Central memory CD8-positive, alpha-beta T cell (primary cell): ENCODE measurements at places on chromosomes 4 and X.

DNA sequence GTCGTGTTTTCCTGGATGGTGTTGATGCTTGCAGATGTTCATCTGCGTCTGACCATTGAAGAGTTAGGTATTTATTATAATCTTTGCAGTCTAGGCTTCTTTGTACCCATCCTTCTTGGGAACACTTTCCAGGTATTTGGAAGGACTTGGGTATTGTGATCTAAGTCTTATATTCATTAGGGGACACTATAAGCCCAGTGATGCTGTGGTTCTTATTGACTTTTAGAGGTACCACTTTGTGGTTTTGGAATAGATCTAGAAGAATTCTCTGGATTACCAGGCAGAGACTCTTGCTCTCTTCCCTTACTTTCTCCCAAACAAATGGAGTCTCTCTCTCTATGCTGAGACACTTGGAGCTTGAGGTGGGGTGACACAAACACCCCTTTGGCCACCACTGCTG, 41.6 kb downstream of the AFM start:
- no peaks in the 10 kb centered on the region for H3K4me1 ChIP-seq
- no peaks in the 10 kb centered on the region for H3K36me3 ChIP-seq
- H3K27ac ChIP-seq: no peak overlapping the region
- H3K27me3 ChIP-seq: no peaks in the 10 kb centered on the region

DNA sequence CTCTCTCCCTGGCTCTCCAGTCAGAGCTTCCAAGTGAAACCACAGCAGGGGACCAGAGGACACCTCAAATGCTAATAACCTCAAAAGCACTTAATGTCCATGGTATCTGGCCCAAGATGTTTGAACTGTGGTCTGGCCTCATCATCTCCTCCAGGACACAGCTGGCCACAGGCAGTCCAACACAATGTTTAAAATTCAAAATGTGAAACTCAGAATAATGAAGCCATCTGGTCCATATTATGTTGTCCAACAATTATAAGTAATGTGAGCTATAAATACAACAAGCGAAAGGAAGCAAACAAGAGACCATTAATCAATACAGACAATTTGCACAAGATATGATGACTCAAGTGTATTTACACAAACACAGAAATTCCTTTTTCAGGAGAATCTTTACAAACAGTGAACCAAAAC, 90.7 kb upstream of the S100G start:
- H3K36me3 ChIP-seq: no peaks in the 10 kb centered on the region
- no peaks in the 10 kb centered on the region for H3K27me3 ChIP-seq
- no peaks in the 10 kb centered on the region for H3K4me1 ChIP-seq
- H3K27ac ChIP-seq: no peak overlapping the region
- DNase-seq: no peak
- H3K4me3 ChIP-seq: no peak overlapping the region

GRCh38 chr4:26524011-26524410, 33.7 kb upstream of the CCKAR start:
- H3K4me1 ChIP-seq: no peaks in the 10 kb centered on the region
- no peak overlapping the region for H3K4me3 ChIP-seq
- no peak for DNase-seq
- no peak overlapping the region for H3K27ac ChIP-seq
- H3K27me3 ChIP-seq: peaks cover 29% of the 10 kb centered on the region

- no peak overlapping the region for H3K27ac ChIP-seq
- no peak overlapping the region for H3K4me3 ChIP-seq
- no peaks in the 10 kb centered on the region for H3K36me3 ChIP-seq
Measured at GRCh38 chr4:79865201-79865597, 207.8 kb downstream of the ANTXR2 start.

DNA sequence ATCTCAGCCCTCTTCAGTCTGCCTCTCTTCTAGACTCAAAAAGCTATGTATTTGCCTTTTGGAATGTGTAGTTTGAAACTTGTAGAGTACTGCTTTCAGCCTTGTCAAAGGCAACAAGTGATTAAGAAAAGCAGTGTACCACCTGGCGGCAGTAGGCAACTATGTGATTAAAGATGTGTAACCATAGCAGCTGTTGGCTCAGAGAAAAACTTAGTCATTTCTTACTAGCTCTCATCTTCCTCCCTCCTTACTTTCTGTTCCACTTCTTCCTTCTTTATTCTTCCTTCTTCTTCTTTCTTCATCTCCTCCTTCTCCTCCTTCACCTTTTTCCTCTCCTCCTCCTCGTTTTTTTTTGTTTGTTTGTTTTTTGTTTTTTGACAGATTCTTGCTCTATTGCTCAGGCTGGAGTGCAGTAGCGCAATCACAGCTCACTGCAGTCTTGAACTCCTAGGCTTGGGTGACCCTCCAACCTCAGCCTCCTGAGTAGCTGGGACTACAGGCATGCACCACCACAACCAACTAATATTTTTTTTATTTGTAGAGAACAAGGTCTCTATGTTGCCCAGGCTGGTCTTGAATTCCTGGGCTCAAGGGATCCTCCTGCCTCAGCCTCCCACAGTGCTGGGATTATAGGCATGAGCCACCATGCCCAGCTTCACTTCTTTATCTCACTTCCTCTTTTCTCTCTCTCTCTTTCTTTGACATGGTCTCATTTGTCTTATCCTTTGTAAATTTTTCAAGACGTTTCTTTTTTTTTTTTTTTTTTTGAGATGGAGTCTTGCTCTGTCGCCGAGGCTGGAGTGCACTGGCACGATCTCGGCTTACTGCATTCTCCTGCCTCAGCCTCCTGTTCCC, 32.6 kb downstream of the ABHD18 start:
- H3K4me1 ChIP-seq: peaks cover 23% of the 10 kb centered on the region
- H3K27me3 ChIP-seq: no peaks in the 10 kb centered on the region
- no peak overlapping the region for H3K4me3 ChIP-seq
- H3K27ac ChIP-seq: no peak overlapping the region
- peaks cover 11% of the 10 kb centered on the region for H3K36me3 ChIP-seq
- DNase-seq: no peak

- no peak overlapping the region for H3K27ac ChIP-seq
- DNase-seq: no peak
- no peaks in the 10 kb centered on the region for H3K36me3 ChIP-seq
- H3K4me3 ChIP-seq: no peak overlapping the region
- H3K27me3 ChIP-seq: peaks cover 47% of the 10 kb centered on the region
Measured at GRCh38 chr4:57091657-57092162, 18.5 kb downstream of the IGFBP7 start.

- H3K4me3 ChIP-seq: no peak overlapping the region
- no peak for DNase-seq
- peaks cover 16% of the 10 kb centered on the region for H3K36me3 ChIP-seq
- peak overlapping the region; percentile 62 for H3K27ac ChIP-seq
- peaks cover 44% of the 10 kb centered on the region for H3K4me1 ChIP-seq
- no peaks in the 10 kb centered on the region for H3K27me3 ChIP-seq
Measured at GRCh38 chrX:45070116-45071007, 130.3 kb downstream of the DIPK2B start.

DNA sequence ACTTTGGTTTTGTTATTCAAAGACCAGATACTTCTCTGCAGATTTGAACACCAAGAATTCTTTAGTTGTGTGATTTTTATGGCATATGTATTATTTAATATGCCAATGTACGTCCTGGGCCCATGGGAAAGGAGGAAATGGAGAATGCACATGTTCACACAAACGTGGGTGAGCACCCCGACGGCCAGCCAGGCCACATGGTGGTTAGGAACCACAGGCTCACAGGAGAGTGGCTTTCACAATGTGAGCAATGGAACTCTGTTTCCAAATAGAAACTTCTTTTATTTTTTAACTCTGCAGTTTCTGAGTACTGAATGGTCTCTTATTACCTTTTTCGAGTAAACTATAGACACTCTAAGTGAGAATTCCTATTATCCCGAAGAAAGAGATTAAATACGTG, 58.0 kb upstream of the UNC5C start:
- DNase-seq: no peak
- H3K27ac ChIP-seq: no peak overlapping the region
- no peaks in the 10 kb centered on the region for H3K4me1 ChIP-seq
- no peak overlapping the region for H3K4me3 ChIP-seq

DNA sequence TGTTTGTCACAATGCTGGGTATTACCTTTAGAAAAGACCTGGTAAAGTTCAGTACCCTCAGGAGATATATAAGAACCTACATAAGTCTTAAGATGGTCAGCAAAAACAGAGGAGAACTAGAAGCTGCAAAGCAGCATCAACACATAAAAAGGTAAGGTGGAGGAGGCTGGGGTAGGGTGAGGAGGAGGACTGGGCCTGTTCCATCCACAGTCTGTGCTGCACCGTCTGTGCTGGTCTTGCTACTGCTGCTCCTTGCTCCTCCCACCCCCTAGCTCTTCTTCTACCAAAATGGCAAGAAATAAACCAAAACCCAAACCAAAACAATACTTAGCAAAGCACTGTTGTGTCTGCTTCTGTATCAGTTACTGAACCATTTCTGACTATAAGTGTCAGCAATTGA, 102.2 kb downstream of the CDS1 start:
- H3K27ac ChIP-seq: no peak overlapping the region
- H3K27me3 ChIP-seq: no peaks in the 10 kb centered on the region
- no peaks in the 10 kb centered on the region for H3K4me1 ChIP-seq
- DNase-seq: no peak

GRCh38 chr4:173852775-173853174, 322.7 kb upstream of the HAND2 start:
- no peak overlapping the region for H3K27ac ChIP-seq
- H3K4me3 ChIP-seq: no peak overlapping the region
- H3K36me3 ChIP-seq: no peaks in the 10 kb centered on the region
- no peaks in the 10 kb centered on the region for H3K4me1 ChIP-seq
- no peaks in the 10 kb centered on the region for H3K27me3 ChIP-seq
- DNase-seq: no peak

DNA sequence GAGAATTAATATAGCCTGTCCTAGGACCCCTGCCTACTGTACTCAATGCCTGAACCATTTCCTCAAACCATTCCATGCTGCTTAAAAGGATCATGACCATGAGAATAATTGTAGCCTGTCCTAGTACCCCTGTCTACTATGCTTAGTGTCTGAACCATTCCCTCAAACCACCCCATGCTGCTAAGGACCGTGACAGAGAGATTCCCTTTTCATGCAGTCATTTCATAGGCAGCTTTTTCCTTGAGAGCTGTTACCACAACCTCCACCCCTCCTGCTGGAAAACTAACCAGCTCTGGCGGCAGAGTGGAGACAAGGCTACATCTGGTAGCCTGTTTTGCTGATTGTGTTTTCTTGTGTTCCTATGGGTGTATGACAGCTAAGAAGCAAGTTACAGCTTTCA, 174.9 kb upstream of the SMARCAD1 start:
- H3K4me3 ChIP-seq: no peak overlapping the region
- H3K27me3 ChIP-seq: no peaks in the 10 kb centered on the region
- no peaks in the 10 kb centered on the region for H3K36me3 ChIP-seq
- H3K4me1 ChIP-seq: no peaks in the 10 kb centered on the region

- H3K4me3 ChIP-seq: no peak overlapping the region
- no peaks in the 10 kb centered on the region for H3K36me3 ChIP-seq
- no peaks in the 10 kb centered on the region for H3K27me3 ChIP-seq
Measured at GRCh38 chrX:12867685-12868084, 813 bp downstream of the TLR7 start.

GRCh38 chrX:122500556-122500955, 683.5 kb upstream of the GRIA3 start:
- H3K27me3 ChIP-seq: no peaks in the 10 kb centered on the region
- H3K4me1 ChIP-seq: no peaks in the 10 kb centered on the region
- H3K4me3 ChIP-seq: no peak overlapping the region
- H3K36me3 ChIP-seq: no peaks in the 10 kb centered on the region
- H3K27ac ChIP-seq: no peak overlapping the region
- no peak for DNase-seq

DNA sequence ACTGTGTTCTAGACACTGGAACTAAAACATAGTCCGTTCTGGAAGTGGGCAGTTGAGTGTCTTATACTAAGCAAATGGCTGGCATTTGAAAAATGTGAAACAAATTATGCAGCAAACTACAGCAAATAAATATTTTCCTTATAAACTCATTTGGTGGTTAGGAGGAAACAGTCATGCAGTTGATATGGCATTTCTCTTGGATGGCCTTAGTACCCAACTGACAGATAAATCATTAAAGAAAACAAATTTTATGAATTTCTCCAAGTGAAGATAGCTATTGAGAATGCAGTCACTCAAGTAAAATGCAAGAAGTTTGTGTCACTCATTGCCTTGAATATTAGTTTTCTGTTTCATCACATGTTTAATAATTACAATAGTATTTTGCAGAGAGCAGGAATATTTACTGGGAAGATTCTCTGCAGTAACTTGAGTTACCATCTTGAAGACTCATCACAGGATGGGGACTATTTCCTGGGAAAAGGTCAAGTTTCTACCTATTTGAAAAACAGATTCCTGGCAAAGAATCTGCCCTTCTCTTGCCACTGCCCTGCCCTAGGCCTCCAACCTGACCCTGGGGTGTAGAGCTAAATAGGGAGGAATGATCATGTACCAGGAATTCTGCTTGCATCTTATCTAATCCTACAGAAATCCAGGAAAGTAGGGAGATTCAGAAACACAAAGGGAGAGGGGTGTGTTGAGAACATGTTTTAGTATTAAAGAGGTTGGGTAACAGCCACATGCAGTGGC, 105.9 kb downstream of the SH3RF1 start:
- no peaks in the 10 kb centered on the region for H3K4me1 ChIP-seq
- H3K27me3 ChIP-seq: peaks cover 9% of the 10 kb centered on the region
- no peak overlapping the region for H3K4me3 ChIP-seq
- H3K27ac ChIP-seq: no peak overlapping the region
- no peaks in the 10 kb centered on the region for H3K36me3 ChIP-seq

- no peak overlapping the region for H3K4me3 ChIP-seq
- peaks cover 62% of the 10 kb centered on the region for H3K27me3 ChIP-seq
- H3K36me3 ChIP-seq: no peaks in the 10 kb centered on the region
Measured at GRCh38 chr4:42359711-42360110, 37.6 kb upstream of the SHISA3 start.

DNA sequence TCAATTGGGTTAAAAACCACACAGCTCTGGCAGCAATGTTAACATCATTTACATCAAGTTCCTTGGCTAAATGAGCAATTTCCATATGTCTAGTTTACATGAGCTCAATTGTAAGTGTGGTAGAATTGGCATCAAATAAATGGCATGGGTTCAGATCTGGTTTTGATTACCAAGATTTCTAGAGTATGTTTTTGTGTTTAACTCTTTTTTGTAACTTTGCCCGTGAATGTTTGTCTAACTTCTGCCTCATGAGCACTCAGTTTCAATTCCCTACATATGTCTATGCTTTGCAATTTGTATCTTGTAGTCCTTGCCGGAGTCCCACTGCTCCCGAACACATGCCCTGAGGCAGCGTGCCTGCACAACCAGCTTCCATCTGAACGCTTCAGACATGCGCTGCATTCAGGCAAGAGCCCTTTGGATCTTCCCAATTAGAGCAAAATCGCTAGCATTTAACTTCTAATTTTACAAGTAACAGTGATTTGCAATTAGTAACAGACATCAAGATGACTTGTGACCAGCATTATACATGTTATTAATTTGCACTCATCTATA, 644.4 kb downstream of the TRIML1 start:
- no peaks in the 10 kb centered on the region for H3K27me3 ChIP-seq
- DNase-seq: no peak
- H3K27ac ChIP-seq: no peak overlapping the region
- H3K4me3 ChIP-seq: no peak overlapping the region

DNA sequence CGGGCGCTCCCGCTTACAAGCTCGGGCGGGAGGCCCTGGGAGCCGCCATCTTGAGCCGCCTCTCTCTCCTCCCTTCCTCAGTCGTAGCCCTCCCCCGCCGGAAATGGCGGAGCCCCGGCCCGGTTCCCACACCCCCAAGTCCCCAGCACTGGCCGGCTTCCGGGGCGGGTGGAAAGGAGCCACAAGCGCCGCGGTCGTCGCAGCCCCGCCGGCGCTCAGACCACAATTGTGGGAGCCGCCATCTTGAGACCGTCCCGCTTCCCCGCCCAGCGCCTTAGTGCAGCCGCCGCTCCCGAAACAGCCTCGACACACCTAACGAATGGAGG, 531 bp downstream of the HCFC1 start:
- H3K36me3 ChIP-seq: peaks cover 14% of the 10 kb centered on the region
- H3K27ac ChIP-seq: peak overlapping the region; percentile 99
- H3K4me3 ChIP-seq: peak overlapping the region; percentile 99
- H3K27me3 ChIP-seq: no peaks in the 10 kb centered on the region

- H3K36me3 ChIP-seq: peaks cover 9% of the 10 kb centered on the region
- no peak for DNase-seq
Measured at GRCh38 chrX:23668335-23668734, 1.0 kb downstream of the PRDX4 start.
